ENCODE measurements at places on chromosomes 2 and 18.

DNA sequence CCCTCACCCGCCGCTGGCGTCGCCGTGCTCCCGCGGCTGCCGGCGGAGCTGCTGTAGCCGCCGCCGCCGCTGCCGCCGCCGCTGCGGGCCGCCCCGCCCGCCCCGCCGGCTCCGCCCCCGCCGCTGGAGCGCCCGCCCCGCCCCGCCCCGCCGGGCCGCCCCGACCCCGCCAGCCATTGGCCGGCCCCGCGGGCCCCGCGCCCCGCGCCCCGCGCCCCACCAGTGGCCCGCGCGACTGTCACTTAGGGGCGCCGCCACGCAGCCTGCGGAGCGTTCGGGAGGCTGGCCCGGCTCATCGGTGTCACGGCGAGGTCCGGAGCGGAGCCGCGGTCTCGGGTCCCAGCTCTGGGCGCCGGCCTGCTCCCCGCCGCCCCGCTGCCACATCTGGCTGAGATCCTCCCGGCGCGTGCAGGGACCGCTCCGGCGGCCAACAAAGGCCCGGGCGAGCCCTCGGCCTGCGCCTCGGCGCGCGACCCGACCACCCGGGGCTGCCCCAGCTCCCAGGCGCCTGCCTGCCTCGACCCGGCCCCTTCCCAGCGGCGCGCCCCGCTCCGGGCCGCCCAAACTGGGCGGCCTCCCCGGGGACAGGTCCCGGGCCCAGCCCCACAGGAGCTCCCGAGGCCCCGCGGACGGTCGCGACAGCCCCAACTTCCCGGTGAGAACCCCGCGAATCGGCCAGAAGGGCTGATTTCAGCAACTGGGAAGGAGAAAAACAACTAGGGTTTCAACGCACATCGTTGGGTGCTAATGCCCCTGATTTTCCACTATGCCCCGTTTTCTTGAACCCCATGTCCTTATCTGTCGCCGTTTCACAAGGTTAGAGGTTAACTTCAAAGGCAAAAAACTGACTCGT, at the start of gene MGAT4A:
TSS of gene MGAT4A (minus strand) at position 92 of the 853 bp plus-strand sequence. CDS start 4,800 bp downstream, outside the sequence.
- no peak for DNase-seq

GRCh38 chr2:223563462-223563861, 38.7 kb downstream of the SCG2 start:
- DNase-seq = no peak

GRCh38 chr2:158953926-158954763, 14.3 kb upstream of the TANC1 start:
- DNase-seq = peak; percentile 62

DNA sequence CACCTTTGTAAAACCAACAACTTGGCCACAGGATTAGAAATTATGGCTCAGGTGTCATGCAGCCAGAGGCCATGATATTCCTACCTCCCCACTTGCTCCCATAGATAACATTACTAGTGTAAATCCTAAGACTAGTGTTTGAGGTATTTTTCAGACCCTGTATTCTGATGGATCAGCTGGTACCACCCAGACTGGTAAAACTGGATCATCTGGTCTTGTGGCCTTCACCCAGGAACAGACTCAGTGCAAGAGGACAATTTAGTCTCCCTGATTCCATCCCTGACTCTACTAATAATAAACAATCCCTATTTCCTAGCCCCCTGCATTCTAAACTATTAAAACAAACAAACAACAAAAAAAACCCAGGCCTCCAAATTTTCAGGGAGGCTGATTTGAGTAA, 121.0 kb downstream of the ALPK2 start:
- no peak for DNase-seq

GRCh38 chr2:224009605-224010315, 29.3 kb downstream of the SERPINE2 start:
- no peak for DNase-seq

- DNase-seq = no peak
Measured at GRCh38 chr2:96933305-96934181, 52.8 kb downstream of the FAM178B start.

- no peak for DNase-seq
Measured at GRCh38 chr18:34749721-34750120, 39.6 kb downstream of the DTNA start.

DNA sequence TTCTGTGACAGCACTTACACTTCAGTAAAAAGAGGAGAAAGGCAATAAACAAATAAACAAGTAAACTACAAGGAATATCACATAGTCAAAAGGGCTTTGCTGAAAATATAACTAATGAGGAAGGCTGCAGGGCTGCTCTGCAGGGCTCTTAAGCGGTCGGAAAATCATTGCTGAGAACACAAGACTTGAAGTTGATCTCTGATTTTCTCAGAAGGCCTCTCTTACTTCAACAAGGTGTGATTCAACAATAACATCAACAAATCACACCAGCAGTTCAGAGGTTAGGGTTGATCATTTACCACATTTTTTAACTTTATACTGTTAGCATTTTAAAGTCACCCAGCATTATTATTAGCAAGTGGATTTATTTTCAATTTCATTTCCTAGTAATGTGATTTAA, 215.6 kb downstream of the ARHGAP15 start:
- DNase-seq = no peak

- DNase-seq = no peak
Measured at GRCh38 chr2:43194121-43194869, 32.1 kb downstream of the ZFP36L2 start.

DNA sequence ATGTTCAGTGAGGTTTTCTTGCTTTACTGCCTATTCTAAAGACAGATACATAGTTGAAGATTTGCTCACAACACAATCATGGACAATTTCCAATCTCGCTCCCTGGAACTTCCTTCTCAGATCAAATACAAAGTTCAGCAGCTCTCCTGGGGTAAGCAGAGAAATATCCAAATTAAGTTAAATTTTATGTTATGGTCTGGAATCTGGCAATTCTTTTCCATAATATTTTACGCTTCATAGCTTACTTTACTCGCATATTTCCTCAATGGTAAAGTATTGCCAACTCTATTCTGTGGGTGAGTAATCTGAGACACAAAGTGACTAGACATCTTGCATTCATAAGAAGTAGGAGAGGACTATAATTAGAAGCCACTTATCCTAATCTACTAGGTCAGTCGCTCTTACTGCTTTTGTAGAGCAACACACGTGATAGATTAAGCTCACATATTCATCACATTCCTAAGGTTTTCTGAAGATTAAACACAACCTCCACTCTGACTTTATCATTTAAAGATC, 529.4 kb downstream of the CCDC85A start:
- DNase-seq = peak; percentile 87

DNA sequence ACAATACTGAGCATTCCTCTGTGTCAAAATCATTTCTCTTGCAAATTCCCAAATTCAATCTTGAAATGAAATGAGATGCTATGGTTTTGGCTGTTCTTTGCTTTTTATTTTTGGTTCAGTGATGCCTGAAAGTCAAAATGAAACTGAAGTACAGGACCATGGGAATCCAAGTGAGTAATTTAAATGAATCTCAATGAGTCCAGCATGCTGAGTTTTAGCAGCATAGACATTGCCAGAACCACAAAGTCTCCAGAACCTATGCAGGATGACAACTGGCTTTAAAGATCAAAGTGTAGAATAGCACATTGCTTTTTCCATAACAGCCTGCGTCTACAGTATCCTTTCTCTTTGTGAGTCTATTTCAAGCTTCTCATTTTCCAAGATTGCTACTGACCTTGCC, 1050.7 kb upstream of the PIK3C3 start:
- DNase-seq = no peak

- no peak for DNase-seq
Measured at GRCh38 chr2:137771064-137771463, 193.2 kb upstream of the HNMT start.

- no peak for DNase-seq
Measured at GRCh38 chr2:230935130-230935430, 10.0 kb upstream of the GPR55 start.

DNA sequence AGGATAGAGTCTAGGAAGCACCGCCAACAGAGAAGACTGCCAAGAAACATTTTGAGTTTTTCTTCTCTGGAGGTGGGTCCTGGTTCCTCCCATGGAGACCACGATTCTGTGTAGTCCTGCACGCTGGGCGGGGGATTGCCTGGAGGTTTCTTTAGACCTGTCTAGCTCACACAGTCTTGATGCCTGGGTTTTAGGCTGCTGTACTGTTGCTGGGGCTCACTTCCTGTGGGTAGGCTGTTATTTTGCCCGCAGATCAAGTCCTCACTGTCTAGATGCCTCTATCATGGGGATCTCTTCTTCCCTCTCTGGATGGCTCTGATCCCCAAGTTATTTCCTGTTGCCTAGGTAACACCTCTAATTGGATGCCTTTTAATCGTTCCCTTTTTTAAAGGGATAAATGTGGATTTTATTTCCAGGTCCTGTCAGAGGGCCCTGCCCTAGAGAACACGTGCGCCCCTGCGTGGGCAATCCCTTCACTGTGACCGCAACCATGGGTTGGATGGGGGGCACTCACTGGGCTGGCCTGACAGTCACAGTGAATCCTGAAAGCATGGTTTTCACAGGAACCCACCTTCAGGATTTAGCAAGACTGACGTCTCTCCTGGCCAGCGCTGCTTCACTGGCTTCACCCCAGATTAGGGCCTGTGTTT, 115.7 kb downstream of the MSH2 start:
- DNase-seq = no peak

- peak; percentile 82 for DNase-seq
Measured at GRCh38 chr2:46179037-46179621, 118.1 kb upstream of the EPAS1 start.

DNA sequence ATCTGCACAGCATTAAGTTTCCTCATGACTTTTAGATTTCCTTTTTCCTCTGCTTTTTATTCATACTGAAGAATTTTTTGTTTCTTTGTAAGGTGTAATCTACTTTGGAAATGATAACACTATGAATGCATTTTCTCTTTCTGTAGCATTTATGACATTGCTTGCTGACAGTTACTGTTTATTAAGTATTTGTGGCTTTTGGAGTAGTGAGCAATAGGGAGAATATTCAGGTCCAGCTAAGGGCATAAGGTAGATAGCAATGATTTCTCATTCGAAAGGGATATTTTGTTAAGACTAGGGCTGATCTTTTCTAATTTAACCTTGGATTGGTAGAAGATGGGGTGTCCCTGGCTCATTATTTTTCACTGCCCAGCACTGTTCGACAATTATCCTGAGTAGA, 80.3 kb downstream of the XRCC5 start:
- no peak for DNase-seq

GRCh38 chr2:316381-316780, 28.5 kb upstream of the ALKAL2 start:
- DNase-seq = no peak

GRCh38 chr2:150090031-150090430, 397.4 kb downstream of the RND3 start:
- DNase-seq = no peak

GRCh38 chr2:73588177-73588576, 54.0 kb downstream of the NAT8 start:
- no peak for DNase-seq

DNA sequence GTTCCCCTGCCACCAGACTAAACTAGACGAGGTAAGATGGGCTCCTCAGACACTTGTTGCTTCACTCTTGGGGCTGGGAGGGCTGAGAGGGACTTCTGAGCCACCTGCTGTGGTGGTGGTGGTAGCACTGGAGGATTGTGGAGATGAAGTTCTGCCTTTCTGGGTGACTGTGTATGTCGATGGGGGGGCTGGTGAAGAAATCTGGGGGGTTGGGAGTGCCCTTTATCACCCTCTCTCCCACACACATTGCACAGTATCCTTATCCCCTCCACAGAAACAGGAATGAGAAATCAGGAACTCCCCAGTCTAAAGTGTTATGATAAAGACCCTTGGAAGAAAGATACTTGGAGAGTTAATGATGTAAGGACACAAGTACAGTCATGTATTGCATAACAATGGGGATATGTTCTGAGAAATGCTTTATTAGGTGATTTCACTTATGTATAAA, 38.5 kb downstream of the HK2 start:
- DNase-seq = no peak

GRCh38 chr2:150107816-150108215, 379.7 kb downstream of the RND3 start:
- no peak for DNase-seq

GRCh38 chr2:190425221-190425866, 17.2 kb downstream of the MFSD6 start:
- no peak for DNase-seq

GRCh38 chr2:9995059-9995458, 43.6 kb downstream of the GRHL1 start:
- DNase-seq = no peak

GRCh38 chr2:45860136-45861121, 209.0 kb downstream of the PRKCE start:
- DNase-seq = no peak

DNA sequence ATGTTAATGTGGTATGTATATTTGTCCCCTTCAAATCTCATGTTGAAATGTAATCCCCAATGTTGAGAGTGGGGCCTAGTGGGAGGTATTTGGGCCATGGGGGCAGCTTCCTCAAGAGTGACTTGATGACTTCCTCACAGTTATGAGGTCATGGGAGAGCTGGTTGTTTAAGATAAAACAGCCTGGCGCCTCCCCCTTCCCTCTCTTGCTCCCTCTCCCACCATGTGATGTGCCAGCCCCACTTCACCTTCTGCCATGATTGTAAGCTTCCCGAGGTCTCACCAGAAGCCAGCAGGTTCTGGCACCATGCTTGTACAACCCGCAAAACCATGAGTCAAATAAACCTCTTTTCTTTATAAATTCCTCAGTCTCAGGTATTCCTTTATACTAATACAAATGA, 258.3 kb upstream of the POU3F3 start:
- DNase-seq = no peak

DNA sequence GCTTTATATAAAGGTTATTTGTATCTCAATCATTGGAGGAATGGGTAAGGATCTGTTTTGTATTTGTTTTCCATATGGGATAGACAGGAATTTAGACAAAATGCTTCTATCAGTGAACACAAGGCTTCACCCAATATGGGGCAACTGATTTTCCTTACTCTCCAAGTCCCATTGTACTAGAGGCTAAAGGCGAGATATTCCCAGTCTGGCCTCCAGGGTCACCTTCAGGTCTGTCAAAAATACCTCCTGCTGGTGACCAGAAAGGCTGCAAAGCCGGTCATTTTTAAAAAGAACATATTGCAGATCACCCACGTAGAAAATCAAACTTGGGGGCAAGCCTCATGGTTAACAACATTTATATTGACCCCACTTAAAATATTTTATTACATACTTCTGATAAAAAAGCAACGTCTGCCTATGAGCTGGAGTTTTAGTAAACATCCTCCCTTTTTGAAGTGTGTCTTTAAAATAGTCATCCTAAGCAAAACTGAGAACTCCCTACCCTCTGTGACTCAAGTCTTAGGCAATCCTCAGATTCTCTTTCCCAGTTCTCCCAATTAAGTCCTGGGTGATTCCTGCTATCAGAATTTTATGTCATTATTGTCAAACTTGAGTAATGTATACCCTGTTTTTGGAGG, 276.6 kb downstream of the MREG start:
- DNase-seq = no peak

DNA sequence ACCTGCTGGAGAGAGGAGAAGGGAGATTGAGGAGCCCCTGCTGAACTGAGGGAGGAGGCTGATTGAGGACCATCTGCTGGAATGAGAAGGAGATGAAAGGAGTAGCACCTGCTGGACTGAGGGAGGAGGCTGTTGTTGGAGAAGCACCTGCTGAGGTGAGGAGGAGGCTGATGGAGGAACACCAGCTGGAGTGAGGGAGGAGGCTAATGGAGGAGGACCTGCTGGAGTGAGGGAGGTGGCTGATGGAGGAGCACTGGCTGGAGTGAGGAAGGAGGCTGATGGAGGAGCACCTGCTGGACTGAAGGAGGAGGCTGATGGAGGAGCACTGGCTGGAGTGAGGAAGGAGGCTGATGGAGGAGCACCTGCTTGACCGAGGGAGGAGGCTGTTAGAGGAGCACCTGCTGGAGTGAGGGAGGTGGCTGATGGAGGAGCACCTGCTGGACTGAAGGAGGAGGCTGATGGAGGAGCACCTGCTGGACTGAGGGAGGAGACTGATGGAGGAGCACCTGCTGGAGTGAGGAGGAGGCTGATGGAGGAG, 409.2 kb upstream of the MYT1L start:
- no peak for DNase-seq

- no peak for DNase-seq
Measured at GRCh38 chr2:49687918-49688317, 533.6 kb upstream of the FSHR start.
